ENCODE measurements at places on chromosomes 5 and 9.
A peak's percentile ranks its signal among the peaks of the same experiment; 100 is the strongest.

DNA sequence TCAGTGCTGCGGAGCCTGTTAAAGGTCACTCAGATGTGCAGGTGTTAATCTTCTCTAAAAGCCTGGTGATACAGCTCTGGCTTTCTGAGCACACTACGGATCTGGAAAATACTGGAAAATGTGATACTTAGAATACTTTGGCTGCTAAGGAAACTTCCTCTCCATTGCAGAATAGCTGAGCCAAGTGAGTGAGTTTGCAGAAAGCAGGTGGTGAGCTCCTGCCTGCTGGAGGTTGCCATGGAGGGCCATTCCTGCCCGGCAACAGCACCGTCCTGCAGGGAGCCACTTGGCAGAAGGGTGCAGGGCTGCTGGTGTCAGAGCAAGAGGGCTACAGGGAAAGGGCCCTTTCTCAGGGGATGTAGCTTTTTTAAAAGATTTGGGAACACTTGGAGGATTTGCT lies 40.7 kb downstream of the SECISBP2 start:
- DNase-seq = peak; percentile 67

DNA sequence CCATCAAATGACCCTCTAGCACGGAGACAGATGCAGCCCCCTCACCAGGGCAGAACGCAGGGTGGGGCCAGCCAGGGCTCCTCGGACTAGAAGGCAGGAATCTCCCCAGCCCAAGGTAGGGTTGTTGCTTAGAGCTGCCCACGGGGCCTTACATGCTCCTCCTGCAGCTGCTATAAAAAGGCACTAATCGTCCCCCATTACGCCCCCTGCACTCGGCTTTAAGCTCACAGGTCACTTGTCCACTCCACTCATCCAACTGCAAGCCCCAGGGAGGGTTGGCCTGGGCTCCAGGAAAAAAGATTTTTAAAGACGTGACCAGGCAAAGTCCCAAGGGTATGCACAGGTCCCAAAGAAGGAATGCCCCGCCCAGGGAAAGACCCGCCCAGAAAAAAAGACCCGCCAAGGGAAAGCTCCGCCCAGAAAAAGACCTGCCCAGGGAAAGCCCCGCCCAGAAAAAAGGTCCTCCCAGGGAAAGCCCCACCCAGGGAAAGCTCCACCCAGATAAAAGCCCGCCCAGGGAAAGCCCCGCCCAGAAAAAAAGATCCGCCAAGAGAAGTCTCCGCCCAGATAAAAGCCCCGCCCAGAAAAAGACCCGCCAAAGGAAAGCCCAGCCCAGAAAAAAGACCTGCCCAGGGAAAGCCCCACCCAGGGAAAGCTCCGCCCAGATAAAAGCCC lies 11.1 kb downstream of the GRIN1 start:
- no peak for DNase-seq

GRCh38 chr5:83312663-83313062 lies 158.9 kb upstream of the VCAN start:
- DNase-seq = no peak

DNA sequence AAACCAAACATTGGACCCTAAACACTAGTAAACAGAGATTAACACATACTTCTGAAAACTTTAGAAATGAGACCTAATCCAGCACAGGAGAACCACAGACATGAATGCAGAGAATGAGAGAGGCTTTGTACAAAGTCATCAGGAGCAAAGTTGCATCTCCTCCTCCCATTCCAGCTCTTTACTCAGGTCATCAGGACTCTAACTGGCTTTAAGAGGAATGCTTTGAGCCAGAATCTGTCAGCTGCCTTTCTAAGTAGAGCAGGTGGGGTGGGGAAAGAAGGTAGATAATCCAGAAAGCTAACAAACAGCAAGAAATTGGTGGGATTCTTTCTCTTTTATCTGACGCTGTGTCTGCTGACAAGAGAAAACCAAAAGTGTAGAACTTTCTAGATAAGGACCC lies 582.7 kb upstream of the DMAC1 start:
- no peak for DNase-seq

GRCh38 chr9:121841771-121842611 lies 190.6 kb downstream of the DAB2IP start:
- no peak for DNase-seq

DNA sequence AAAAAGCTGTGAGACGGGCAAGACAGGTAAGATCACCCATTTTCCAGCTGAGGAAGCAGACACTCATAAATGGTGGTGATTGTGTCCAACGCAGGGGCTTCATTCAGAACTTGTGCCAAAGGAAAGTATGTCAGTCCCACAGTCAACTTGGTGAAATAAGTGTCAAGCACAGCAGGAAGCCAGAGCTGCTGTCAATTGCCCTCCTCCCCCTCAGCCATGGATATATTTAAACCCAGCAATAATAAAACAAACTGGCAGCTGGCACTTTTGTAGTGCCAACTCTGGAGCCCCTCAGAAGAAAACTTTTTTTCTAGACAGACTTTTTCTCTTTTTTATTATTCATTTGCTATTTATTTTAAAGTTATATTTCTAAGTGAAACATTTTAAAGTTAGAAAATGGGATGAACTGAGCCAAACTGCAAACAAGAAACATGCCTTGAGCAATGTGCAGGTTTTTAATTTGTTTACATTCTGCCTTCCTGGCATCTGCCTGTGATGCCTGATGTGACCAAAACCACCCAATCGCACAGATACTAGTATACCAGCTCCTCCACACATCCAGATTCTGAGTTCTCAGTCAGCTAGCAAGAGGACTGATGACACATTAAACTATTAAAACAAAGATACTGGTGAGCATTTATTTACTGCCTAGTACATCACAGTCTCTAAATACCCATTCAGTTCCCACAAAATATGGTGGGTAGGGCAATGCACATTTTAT lies 17.0 kb downstream of the DMAC1 start:
- no peak for DNase-seq

- no peak for DNase-seq
Measured at GRCh38 chr5:169649486-169649885, 12.4 kb downstream of the DOCK2 start.

GRCh38 chr9:68577774-68578591 lies 37.3 kb upstream of the TMEM252 start:
- DNase-seq = no peak

GRCh38 chr9:93318480-93318879 lies 133.0 kb upstream of the FAM120A start:
- no peak for DNase-seq

- DNase-seq = no peak
Measured at GRCh38 chr9:3473405-3473804, 52.4 kb downstream of the RFX3 start.

DNA sequence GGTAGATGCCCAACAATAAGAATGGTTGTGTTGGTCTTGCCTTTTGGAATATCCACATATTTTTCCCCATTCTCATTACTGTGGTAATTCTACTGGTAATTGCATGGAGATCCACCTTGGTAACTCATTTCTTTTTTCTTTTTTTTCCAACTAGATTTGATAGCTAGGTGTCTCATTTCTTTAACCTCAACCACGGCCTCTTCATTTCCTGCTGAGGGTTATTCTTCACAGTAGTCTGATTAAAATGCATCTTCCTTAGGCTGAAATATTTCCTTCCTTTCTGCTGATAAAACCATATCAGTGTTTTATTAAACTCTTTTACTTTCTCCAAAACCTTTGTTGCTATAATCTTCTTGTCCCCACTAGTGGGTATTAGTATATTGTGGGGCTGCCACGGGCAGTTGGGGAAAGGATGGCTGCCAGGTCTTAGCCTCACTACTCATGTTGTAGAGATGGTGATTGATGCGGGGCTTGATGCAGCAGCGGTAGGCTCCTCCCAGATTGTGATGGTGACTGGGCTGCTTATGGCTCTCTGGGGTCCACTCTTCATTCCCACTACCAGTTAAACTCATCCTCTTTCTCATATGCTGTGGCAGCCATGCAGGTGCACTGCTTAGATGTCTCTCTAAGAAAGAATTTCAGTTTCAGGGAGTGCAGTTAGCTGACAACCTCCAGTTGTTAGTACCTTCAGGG lies 35.9 kb downstream of the KIF2A start:
- no peak for DNase-seq

DNA sequence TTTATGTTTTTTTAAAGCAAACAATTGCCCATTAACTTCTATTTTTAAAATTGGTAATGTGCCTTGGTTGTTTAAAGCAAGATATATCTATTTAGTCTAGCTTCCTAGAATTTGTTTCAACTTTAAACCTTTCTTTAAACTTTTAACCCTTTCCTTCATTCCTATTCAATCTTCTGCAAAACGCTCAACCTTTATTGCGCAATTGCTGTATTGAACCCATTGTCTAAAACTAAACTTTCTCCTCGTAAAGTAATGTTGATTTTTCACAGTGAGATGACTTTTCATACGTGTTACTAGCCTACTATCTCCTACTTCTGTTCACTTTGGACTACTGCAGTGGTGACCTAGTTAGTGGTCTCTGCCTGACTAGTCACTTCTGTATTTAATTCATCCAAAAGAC lies 63.3 kb downstream of the SMC5 start:
- no peak for DNase-seq

GRCh38 chr9:27361492-27361891 lies 64.5 kb upstream of the EQTN start:
- DNase-seq = no peak

- DNase-seq = no peak
Measured at GRCh38 chr9:136584401-136584932, 38.6 kb upstream of the NOTCH1 start.

GRCh38 chr9:27227192-27227591 lies 69.8 kb downstream of the EQTN start:
- DNase-seq = no peak

DNA sequence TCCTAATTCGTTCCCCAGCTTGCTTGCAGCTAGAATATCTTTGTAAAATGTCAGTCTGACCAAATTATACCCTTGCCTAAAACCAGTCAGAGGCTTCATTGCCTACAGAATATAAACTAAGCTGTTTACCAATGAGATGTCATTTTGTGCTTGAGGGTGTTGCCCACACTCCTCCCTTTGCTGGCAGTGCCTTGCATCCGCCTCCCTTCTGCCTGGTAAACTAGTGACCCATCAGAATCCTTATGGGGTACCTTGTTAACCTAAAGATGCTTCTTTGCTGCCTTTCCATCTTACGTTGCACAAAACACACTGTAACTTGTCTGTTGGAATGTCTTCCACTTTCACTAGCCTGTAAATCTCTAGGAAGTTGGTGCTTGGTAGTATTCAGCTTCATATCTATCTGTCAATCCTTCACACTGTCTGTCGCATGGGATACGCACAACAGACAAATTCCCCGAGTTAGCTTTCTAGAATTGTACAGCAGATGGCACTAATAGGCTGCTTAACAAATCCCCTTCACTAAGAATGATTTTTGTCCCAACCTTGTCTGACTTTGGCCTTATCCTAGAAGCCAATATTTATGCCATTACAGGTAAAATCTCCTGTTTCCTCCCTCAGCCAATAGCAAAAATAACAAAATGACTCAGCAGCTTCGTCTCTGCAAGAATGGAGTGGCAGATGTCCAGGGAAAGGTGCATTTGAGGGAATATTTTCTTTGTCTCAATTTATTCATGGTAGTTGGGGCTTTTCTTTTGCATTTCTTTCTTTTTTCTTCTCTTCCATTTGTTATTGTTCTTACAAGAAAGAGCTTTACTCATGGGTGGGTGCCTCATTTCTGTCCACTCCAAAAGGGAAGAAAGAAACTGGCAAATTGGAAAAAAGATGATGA lies 3.0 kb downstream of the NUDT2 start:
- no peak for DNase-seq

DNA sequence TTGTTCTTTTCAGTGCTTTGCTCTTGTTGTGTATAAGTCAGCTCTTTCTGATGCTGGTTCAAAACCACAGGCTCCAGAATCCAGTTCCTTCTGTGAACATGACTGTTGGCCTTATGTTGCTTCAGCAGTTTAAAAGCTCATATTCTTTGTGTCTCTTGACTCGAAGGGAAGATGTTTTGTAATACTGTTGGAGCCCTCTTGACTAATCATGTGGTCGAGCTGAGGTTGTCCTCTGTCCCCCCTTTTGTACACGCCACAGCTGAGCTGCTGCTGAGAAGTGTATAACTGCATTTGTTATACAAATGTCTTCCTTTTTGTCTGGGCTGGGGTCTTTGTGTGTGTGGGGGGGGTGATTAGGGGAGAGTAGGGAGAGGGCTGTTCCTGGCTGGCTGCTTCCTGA lies 35.8 kb downstream of the SLC36A1 start:
- no peak for DNase-seq

- DNase-seq = no peak
Measured at GRCh38 chr9:35798658-35799374, 7.4 kb downstream of the NPR2 start.

DNA sequence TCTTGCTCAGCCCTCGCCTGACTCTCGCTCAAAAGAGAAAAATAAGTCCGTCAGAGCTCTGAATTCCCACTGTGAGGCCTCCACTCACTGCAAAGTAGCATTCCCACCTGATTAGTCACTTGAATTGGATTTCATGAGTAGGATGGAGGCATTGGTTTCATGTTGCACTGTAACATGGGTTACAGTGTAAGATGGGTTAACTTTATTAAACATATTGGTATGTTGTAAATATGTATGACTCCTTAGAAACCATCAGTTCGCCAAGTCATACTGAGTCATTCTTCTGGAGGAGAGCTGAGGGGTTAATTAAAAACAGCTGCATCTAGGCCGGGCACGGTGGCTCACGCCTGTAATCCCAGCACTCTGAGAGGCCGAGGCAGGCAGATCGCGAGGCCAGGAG lies 93.8 kb upstream of the BNC2 start:
- DNase-seq = no peak

- DNase-seq = no peak
Measured at GRCh38 chr9:112180387-112180881, 5.3 kb upstream of the SUSD1 start.

- no peak for DNase-seq
Measured at GRCh38 chr9:97943308-97943855, 5.4 kb upstream of the HEMGN start.

DNA sequence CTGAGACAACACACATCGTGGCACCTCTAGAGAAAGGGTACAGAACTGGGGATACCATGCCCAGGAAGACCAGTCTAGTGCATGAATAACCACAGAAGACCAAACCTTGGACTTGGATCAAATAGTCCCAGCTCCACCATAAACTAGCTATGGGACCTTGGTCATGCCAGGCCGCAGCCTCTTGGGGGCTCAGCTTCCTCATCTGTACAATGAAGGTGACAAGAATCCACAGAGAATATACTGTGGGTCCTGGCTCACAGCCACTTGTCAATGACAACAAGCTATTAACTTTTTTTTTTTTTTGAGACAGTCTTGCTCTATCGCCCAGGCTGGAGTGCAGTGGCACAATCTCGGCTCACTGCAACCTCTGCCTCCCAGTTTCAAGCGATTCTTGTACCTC lies 3.9 kb downstream of the KYAT1 start:
- DNase-seq = no peak

DNA sequence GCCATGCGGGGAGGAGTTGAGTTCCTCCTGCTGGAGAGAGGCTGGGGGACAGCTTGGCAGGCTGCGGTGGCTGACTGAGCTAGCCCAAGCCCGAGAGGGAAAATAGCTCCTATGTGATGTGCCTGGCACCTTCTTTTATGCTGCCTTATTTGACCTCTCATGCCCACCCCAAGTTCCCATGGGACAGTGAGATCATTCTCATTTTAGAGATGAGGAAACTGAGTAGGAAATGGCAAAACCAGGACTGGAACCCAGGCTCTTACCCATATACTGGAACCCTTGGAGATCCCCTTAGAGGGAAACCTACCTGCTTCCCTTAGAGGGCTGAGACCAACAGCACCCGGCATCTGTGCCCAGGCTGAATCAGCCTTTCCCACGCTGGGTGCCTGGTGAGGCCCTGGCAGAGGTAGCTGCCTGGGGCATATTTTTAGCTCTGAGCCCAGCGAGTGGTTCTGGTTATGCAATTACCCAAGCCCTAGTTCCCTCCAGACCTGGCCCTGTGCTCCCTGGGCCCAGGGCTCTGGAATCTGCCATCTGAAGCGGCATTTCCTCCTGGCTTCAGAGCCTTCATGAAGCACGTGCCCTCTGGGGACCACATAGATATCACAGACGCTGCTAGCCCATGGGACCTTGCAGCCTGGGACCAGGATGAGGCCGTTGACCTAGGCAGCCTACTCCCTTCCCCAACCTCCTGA lies 23.6 kb downstream of the COL27A1 start:
- no peak for DNase-seq

Measured in left forelimb (tissue), 1 donor.